ENCODE measurements at places on chromosomes 16 and 17.

DNA sequence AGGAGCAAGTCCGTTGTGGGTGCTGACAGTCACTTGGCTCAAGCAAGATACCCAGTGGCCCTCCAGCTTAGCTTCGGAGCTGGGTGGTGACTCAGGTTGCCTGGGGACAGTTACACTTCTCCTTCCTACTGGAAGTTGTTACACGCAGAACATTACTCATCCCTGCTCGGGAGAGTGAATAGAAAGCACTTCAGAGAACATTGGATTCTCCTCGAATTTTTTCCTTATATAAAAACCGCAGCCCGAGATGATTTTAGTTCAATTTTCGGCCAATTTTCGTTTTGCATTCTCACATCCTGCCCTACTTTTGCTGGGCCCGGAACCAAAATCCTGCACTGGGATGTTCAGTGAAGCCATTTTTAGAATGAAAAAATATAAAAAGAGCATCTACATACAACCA lies 99.7 kb downstream of the ELAC2 start:
- DNase-seq: peak; percentile 29

GRCh38 chr17:6555331-6556120 lies 829 bp downstream of the PITPNM3 start:
- DNase-seq: no peak

- DNase-seq: no peak
Observed at GRCh38 chr17:27224526-27225315, 69.2 kb upstream of the WSB1 start.

- DNase-seq: no peak
Observed at GRCh38 chr17:11651089-11651488, 52.8 kb downstream of the DNAH9 start.

- DNase-seq: no peak
Observed at GRCh38 chr17:78124081-78124835, 4.3 kb downstream of the TMC6 start.

GRCh38 chr16:12150600-12150999 lies 174.1 kb downstream of the SNX29 start:
- DNase-seq: no peak

DNA sequence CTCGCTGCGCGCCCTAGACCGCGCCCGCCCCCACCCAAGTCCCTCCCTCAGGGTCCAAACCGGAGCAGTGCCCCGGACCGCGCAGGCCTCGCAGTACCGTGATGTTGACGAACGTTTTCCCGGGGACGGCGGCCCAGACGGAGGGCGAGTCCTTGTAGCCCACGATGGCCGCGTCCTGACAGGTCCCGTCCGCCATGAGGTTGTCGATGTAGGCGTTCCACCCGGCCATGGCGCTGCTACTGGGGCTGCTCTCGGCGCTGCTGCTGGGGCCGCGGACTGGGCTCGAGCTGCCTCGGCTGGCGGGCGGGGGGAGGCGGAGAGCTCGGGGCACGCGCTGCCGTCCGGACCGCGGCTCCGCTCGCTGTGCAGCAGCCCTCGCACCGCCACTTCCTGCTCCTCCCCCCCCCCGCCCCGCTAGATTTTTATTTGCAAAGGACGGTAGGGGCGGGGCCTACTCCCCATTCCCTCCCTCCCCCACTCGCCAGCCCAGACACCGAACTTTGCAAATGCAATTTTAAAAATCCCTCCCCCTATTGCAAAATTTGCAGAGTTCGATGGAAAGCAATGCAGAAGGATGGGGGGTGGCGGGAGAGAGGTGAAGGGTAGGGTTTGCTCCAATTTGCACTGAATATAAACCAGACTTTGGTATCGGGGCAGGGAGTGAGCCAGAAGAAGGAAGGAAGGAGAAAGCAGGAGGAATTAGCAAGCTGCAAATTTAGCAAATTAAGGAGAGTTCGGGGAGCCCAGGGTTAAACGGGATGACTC lies at the start of gene PFN1:
TSS of gene PFN1 (minus strand) at position 365 of the 765 bp plus-strand sequence. CDS start at position 229, 136 bp downstream.
- DNase-seq: peak; percentile 69

DNA sequence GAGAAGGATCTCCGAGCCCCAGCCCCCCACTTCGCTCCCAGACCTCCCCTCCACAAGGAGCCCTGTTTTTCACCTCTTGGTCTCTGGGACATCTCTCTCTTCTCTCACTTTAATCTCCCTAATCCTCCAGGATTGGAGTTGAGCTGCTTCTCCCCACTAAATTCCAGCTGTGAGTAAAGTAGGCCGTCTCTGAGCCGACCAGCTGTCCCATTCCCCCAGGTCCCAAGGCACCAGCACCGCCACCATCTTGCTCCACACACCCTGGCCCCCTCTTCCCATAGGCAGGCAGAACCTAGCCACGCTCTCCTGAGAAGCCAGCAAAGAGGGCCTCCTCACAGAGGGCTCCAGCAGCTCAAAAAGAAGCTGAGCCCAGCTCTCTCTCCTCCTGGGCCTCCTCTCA lies 878 bp downstream of the DLG4 start:
- no peak for DNase-seq

DNA sequence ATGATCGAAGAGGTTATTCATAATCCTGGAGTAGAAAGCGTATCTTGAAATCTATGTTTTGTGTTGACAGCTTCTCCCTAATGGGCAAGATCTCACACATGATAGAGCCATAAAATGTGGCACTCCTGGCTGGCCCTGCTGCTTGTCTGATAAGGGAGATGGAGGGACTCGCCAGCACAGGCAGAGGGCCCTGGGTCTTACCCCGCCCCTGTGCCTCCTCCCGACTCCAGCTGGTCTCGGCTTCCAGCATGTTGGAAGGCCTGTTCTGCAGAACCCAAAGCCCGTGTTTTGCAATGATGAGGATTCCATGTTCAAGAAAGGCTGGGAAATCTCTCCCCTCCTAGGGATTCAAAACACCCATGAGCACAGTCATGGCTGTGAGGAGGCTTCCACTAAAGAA lies 106.7 kb upstream of the SDK2 start:
- DNase-seq: no peak

DNA sequence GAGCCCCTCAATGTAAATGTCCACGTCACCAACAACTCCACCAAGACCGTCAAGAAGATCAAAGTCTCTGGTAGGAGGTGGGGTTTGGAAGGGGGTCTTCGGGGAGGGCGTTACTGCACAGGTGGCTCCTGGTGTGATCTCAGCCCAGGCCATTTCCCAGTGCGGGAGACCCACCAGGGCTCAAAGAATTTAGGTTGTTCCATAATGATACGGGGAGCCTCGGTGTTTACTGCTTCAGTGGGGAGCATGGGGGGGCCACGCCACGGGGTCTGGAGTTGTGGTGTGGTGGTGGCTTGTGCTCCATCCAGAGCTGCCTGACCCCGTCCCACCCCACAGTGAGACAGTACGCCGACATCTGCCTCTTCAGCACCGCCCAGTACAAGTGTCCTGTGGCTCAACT lies 7.8 kb downstream of the ARRB2 start:
- no peak for DNase-seq

DNA sequence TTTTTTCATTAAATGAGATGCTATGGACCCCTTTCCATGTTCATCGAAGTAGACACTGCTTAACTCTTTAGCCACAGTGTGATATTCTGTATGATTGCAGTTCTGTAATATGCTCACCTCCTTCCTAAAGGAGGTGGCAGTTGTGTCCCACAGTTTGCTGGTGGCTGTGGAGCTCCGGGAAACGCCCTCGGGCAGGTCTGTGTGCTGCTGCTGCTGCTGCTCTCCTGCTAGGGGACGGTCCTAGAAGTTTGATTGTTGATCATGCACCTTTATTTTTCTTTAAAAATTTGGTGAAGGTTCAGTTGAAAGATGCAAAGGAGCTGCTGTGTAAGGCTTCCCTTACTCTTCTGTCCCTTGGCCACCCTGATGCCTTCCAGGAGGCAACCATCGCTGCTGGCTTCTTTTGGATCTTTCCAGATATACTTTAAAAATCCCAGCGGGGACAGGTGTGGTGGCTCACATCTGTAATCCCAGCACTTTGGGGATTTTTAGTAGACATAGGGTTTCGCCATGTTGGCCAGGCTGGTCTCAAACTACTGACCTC lies 8.4 kb upstream of the CLEC18A start:
- no peak for DNase-seq

DNA sequence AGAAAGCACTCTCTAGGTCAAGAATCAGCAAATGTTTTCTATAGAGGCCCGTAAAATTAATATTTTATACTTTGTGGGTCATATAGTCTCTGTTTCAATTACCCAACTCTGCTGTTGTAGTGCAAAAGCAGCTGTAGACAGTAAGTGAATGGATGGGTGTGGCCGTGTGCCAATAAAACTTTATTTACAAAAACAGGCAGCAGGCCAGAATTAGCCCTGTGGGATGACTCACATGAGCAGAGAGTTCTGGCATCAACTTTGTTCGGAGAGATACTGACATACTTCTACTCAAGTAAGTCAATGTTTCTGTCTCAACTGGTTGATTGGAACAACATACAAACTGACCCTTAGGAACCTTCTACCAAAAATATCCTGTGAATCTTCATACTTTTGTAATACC lies 616.2 kb downstream of the MAF start:
- DNase-seq: no peak

DNA sequence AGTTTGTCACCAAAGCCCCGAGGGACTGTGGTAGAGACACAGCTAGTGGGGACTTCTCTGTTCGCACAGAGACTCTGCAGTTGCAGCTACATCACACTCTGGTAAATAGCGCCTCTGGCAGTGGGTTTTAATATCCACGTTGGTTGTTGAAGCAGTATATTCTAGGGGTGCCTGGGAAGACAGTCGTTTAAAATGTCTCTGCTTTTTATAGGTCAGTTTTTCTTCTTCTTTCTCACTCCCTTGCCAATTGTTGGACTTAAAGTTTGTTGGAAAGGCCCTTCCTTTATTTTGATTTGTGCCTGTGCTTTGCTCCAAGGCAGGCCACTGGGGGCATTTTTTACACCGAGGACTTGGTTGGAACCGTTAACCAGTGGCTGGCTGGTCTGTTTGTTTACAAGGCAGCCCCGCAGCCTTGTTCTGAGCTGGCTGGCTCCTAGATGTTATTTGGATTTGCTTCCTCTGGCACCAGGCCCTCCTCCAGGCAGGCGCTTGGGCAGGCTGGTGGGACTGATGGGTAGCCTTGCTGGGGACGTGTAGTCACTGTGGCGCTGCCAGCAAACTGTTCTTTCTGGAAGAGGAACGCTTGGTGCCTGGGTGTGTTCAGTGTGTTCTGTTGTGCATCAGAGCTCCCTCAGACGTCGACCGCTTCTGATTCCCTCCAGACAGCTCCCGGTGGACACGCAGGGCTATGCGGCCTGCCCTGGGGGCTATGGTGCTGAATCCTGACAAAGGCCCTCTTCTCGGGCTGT lies 218.2 kb upstream of the CHMP6 start:
- DNase-seq: peak; percentile 72

DNA sequence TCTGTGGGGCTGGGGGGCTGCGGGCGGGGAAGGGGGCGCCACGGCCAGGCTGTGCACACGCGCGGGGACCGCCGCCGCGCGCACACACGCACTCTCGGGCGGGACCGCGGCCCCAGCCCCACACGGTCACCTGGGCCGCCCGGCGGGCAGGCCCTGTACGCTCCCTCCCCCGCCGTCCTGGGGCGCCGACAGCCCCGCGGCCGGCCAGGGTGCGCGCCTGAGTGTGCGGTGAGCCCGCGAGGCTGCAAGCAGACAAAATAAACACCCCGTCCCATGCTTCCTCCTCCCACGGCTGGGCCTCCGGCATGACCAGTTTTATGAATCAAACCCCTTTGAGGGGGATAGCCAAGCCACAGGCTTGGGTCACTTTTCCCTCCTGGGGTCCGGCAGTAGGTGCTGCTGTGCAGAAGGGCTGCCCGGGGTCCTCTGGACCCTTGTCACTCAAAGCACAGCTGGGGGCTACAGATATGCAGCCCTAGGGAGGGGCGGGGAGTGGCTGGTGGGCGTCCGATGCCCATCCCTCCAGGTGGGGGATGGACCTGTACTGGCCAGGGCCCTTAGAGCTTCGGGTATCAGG lies 441 bp downstream of the VASN start:
- DNase-seq: no peak

DNA sequence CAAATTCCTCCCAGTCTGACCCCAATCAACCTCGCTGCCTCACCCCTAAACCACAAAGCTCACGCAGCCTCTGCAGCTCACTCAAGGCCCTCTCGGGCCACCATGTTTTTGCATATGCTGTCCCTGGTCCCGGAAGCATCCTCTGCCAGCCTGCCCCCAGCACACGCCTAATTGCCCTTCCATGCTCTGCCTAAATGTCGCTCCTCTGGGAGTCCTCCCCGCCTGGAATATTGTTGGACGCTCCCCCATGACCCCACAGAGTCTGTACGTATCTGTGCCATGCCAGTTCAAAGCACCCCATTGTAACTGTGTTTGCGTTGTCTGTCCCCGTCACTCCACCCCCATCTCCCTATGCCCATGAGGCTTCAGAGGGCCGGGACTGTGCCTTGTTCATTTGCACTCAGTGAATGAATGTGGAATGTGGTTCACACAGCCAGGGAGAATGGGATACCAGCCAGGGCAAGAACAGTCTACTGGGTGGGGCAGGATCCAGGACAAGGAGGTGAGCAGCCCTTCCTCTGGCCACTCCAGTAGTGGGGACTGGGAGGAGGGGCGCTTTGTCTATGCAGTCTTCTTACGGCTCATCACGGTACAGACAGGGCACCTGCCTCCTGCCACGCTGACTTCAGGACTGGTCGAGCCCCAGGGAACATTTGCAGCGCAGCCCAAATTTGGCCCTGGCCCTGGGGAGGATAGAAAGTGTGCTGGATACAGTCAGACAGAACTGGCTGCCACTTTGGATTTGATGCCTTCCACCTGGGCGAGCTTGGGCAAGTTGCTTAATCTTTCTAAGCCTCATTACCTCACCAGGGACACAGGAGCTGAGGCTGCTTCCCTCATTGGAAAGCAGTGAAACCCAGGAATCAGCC lies 48.5 kb downstream of the NOS2 start:
- no peak for DNase-seq

DNA sequence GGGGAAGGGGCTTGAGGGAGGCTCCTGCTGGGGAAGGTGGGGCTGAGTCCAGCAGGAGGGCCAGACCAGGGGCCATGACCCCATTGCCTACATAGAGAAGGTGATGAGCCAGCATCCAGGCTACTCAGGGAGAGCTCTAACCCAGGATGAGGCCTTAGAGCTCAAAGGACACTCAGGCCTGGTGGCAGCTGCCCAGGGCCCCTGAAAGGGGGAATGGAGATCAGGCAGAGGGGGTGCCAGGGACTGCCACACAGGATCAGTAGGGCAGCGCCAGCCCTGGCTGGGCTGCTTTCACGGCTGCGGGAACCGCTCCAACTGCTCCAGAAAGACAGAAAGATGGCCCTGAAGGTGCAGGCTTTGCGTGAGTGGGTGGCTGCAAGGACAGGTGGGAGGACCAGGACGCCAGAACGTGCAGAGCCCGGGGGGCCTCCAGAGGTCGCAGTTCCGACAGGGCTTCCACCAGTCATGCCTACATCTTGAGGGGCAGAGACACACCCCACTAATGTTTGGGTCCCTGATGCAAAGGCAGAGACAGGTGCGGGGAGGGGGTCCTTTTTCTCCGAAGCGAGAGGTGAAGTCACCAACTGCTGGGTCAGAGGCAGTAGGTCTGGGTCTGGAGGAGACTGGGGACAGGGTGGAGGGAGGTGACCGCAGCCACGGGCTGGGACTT lies 882 bp upstream of the ATP6V0C start:
- DNase-seq: no peak

DNA sequence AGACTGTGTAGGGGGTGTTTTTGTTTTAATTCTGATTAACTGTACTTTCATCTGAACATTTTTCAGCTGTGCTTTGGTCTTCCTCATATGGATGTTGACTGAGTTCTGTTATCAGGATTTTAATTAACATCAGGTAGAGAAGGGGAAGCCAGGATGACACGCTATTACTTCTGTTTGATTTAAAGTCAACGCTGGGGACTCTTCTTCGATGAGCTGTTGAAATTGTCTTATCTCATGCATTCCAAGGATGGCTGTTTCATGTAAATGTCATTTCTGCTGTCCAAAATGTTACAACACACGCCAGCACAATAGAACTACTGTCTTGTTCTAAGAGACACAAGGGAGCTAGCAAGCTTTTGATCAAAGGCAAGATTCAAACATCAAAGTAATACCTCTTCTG lies 263.3 kb upstream of the CDH5 start:
- DNase-seq: no peak

- DNase-seq: no peak
Observed at GRCh38 chr17:5825717-5826330, 241.5 kb upstream of the NLRP1 start.
